ENCODE measurements at places on chromosomes 2 and 18.
A peak's percentile ranks its signal among the peaks of the same experiment; 100 is the strongest.

DNA sequence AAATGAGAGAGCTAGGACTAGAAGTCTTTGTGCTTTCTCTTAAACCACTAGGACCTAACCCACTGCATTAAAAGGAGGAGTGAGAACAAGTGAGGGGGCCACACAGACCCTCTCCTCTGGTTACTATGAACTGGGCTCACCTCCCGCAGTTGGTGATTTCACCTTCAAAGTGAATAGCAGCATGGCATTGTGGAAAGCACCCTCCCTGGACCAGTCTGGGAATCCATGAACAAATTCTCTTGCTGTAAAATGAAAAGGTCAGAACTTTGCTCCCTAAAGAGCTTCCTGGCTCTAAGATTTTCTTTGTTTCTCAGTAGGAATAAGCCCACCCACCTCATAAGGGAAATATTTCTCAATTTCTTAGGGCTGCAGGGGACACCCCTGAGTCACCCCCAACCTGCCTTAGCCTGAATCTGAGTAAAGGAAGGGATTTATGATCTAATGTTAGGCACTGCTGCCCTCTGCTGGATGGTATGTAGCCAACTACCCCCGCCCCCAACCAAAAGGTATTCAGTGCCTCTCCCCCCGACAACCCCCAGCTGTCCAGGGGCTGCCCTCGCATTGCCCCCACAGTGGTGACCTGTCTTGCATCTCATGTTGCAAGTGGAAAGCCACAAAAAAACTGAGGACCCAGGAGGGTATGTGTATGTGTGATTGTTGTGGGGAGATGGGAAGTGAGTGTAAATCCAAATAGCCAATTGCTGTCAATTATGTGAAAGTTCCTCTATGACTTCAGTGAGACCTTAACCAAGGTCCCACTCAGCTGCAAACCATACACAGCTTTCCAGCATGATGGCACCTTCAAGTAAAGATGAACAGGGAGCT is 230.9 kb upstream of the SLC14A2 start:
- DNase-seq, result peak; percentile 31

DNA sequence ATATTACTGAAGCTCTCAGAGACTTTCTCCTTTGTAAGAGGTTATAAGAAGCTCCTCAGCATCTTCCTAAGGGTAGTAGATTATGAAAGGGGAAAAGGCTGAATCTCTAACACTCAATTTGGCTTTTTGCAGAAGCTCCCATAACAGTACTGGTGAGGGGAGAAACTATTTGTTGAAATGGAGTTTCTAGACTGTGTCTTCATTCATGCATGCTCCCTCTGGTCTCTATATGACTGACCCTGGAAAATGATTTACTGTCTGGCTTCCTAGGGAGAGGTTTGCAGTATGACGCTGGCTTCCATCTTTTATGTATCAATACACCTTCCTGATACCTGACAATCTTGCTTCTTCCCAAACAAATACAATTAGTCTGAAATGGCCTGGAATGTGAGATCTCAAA is 63.9 kb downstream of the LDAH start:
- DNase-seq, result no peak

GRCh38 chr2:26269571-26270158 is 24.9 kb downstream of the HADHB start:
- DNase-seq, result no peak

GRCh38 chr2:88188748-88189147 is 18.6 kb downstream of the THNSL2 start:
- DNase-seq, result no peak

DNA sequence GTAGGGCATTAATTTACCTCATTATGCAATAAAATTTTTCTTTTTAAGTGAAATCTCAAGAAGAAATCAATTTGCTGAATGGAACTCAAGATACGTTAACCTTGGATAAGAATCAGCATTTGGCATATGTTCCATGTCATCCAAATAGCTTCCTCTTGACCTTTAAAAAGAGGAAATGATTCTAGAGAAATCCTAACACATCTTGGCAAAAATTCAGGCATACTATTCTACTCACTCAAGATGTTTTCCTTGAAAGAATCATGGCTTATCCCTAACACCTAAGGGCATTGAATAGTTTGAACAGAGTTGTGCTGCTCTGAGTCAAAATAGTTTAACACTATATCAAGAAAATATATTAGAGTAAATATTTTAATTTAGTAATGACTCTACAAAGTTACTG is 678.0 kb downstream of the EPHA4 start:
- no peak for DNase-seq

DNA sequence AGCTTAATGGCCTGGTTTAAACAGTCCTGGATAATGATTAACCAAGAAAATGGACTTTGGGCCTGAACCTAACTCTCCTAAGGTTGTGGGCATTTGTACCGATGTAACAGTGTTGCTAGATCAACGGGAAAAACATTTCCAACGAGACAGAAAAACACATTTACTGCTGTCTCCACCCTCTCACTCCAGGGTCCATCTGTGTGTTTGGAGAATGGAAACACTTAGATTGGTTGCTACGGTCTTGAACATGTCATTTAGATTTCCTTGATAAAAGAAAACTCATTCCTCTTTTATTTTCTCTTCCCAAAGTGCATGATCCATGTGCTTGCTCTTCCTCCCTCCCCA is 88.0 kb downstream of the SOCS6 start:
- no peak for DNase-seq

DNA sequence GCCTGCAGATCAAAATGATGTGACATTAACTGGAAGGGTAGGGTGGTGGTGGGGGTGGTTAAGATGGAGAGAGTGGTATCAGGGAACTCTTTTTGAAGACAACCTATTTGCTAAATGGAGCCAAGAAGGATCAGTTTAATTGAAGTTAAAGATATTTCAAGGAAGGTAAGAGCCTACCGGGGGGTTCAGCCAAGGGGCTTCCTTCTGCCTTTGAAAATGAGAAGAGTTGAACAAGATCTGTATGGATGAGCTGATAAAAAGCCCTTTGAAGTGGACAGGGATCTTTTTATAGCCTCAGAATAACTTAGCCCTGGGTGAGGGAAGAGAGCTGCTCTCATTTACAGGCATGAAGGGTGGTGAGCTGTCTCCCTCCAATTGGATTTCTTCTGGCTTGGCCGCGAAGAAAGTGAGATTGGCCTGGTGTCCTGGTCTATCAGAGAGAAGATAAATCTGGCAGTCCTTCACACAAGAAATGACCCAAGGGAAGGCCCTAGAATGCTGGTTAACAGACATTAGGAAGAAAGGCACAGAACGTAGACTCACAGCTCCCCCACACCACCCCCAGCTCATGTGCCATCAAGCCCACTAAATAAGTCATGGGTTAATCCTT is 439.8 kb downstream of the TNS1 start:
- DNase-seq, result no peak

GRCh38 chr2:237686659-237687136 is 59.3 kb downstream of the LRRFIP1 start:
- no peak for DNase-seq

DNA sequence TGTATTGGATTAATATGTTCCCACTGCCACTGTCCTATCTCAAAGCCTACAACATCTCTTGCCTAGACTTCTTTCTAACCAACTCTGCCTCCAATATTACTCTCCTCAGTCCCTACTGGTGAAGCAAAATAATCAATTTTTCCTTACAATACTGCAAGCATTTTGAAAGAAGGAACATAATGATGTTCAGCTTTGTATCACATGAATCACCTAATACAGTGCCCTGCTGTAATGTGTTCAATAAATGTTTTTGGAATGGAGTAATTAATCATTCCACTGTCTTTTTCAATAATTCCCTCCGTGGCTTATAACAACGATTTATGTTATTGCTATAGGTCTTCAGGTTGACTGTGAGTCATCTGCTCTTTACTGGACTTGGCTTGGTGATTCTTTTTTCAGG is 356.4 kb downstream of the TDRD15 start:
- DNase-seq, result no peak

GRCh38 chr2:176177580-176178037 is 10.9 kb upstream of the HOXD1 start:
- no peak for DNase-seq

- no peak for DNase-seq
Observed at GRCh38 chr2:64166637-64167420, 22.6 kb upstream of the PELI1 start.

- DNase-seq, result no peak
Observed at GRCh38 chr18:48153613-48154481, 223.4 kb upstream of the SMAD2 start.

- no peak for DNase-seq
Observed at GRCh38 chr2:137910641-137911040, 53.6 kb upstream of the HNMT start.

- DNase-seq, result no peak
Observed at GRCh38 chr2:173371023-173371422, 16.4 kb downstream of the CDCA7 start.

GRCh38 chr2:174120346-174120745 is 128.0 kb downstream of the OLA1 start:
- peak; percentile 14 for DNase-seq

DNA sequence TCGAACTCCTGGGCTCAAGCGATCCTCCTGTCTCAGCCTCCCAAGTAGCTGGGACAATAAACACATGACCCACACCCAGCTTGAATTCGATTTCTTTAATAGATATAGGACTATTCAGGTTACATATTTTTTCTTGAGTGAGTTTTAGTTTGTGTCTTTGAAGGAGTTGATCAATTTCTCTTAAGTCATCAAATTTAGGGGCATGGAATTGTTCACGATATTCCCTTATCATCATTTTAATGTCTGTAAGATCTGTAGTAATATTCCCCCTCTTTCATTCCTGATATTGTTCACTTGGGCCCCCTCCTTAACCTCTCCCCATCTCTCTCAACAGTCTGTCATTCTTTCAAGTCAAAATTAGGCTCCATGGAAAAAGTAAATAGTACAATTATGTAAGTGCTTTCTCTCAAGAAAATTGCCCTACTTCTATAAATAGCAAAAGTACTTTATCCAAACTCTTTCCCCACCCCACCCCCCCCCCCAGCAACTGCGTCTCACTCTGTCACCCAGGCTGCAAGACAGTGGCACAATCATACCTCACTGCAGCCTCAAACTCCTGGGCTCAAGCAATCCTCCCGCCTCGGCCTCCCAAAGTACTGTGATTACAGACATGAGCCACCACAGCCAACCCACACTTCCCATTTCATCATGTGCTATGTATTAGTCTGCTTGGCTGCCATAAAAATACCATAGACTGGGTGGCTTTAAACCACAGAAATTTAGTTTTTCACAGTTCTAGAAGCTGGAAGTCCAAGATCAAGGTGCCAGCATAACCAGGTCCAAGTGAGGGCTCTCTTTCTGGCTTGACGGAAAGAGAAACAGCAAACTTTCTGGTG is 20.1 kb downstream of the WDR33 start:
- DNase-seq, result no peak

Data from activated T-cell treated with anti-CD3 and anti-CD28 coated beads for 24 hours (primary cell).